ENCODE measurements at places on chromosomes 5 and 9.

DNA sequence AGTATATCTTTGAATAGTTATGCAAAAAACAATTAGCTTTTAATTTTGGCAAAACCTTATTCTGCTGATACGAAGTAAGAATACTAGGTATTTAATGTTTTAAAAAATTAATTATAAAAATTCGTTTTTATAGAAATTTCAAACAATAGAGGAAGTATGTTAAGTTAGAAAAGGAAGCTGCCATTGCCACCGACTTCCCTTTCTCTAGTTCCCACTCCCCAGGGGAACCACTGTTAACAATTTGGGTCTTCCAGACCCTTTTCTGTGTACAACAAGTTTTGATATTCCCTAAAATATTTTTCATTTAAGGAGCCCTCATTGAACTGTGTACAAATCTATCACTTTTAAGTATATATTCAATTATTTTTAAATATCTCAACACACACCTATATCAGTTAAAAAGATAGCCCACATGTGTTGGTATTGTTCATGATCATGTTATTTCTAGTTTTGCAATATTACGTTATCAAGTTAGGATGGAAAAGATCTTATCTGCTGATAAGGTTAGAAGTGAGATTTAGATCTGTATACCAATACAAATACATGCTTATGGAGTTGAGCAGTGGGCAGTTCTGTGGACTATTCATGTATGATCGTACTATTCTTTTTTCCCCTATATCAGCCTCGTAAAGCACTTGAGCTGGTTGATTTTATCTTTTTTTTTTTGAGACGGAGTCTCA is 25.9 kb downstream of the NDFIP1 start:
- DNase-seq = no peak

DNA sequence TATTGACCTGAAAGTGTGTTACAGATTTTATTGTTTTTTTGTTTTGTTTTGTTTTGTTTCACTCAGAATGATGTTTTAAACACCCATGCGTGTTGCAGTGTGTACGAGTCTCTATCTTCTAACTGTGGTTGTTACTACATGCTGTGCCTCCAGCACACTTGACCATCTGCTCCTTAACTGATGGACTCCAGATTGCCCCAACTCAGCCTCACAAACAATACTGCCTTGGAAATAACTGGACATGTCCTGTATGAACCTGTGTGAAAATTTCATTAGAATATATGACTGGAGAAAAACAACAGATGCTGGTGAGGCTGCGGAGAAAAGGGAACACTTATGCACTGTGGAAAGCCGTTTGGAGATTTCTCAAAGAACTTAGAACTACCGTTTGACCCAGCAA is 68.7 kb upstream of the HAND1 start:
- no peak for DNase-seq

DNA sequence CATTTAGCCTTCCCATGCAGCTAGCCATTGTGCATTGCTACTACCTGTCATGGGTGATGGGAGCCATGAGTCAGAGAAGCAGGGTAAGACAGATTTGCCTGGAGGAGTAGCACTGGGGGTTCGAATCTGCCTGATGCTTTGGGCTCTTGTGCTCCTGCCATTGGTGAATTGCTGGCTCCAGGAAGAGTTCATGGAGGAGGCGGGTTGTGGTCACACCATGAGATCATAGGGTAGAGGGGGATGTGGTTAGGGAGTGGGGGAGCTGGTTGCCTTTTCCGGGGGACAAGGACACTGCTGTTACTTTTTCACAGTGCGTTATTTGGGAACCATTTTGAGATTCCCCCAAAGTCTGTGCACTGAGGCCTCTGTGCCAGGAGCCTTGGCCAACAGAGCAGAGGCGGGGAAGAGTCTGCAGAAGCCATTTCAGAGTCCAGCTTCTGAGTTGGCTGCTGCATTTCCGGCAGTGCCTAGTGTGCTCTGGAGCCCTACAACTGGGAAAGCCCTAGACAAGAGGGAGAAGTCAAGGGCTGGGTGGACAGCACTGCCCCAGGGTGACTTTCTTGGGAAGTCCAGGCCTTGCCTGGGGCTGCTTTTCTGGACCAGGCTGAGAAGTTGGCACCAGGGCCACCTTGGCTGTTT is 6.2 kb downstream of the ANGPTL2 start:
- no peak for DNase-seq

DNA sequence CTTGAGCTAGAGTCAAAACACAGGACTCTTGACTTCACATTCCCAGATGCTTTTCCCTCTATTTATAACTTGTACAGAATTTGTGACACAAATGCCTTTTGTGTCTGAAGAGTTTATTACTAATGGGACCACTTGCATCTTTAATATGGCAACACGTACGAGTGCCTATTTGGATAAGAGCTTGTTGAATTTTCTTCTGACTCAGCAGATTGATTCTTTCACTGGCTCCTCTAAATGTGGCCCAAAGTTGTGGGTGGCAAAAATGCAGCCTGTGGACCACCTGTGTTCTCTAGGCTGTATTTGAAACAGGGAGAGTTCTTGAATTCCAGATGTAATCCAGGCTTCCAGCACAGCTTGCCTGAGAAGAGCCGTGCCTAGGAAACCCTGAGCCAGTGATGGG is 34.1 kb upstream of the ERCC6L2 start:
- no peak for DNase-seq

DNA sequence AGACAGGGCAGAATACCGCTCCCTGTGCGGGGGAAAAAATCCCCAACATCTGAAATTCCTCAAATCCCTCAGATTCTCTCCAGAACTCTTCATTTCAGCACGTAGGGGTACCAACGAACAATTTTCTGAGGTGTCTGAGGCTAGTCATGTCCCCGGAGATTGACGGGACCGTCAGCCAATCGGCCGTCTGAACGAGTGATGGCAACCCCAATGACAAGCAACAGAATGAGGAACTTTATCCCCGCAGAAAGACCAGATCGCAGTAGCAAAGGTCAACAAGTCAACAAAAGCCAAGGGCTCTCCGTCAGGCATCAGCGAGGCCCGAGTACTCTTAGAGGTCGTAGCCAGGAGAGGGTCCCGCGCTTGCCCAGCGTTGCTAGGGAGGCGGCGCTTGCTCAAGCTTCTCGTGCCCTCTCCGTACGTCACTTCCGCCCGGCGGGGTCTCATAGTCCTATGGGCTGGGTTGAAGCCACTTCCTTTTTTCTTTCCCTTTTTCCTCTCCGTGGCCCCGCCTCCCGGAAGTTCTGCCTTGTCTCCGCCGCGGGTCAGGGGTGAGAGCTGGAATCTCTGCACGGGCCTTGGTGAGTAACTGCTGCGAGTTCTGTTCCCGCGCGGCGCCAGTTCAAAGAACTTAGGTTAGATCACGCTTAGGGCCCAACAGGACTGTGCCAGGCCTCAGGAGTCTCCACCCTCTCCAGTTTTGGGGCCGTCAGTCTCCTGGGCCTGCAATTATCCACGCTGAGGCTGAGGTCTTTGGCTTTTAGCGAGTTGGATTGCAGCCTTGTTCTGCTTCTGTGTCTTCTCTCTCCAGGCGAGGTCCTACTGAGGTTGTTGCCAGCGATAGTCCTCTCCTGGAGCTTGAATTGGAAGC is at the start of gene RNF20:
Gene RNF20, plus strand, starts transcription at position 520 of the 871 bp plus-strand sequence. CDS start 1,571 bp downstream, outside the sequence.
- peak; percentile 99 for DNase-seq

GRCh38 chr9:15889555-15889954 is 336.7 kb downstream of the CCDC171 start:
- no peak for DNase-seq

GRCh38 chr5:168667301-168667840 is 88.2 kb upstream of the PANK3 start:
- no peak for DNase-seq

DNA sequence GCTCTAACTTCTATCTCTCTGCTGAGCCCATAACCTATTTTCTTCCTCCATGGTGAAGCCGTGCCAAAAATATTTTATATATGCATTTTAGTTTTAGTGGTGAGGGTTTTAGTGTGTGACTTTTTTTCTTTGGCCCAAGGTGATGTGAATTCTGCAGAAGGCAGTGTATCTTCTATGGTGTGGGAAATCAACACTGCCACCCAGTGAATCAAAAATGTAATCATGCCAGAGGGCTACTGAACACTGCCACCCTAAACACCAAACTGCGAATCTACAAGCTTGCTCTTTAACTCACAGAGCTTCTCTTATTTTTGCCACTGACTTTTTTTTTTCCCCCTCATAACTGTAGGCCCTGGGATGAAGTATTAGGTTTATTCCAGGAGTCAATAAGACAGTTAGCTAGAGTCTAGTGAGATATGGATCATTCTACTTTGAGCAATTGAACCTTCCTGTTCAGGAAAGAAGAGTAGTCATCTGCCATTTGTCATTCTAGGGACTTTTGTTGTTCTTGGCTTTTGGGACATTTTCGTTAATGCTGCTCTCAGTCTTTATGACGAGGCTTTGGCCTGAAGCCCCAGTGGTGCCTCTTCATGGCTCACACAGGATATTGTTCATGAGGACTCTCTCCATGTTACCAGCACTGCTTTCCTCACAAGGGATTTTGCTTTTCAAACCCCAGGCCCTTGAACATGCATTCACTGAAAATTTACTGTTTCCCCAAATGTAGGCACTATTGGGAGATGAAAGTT is 53.1 kb downstream of the C7 start:
- no peak for DNase-seq

GRCh38 chr9:115540091-115540490 is 422.1 kb upstream of the TNC start:
- DNase-seq = no peak

DNA sequence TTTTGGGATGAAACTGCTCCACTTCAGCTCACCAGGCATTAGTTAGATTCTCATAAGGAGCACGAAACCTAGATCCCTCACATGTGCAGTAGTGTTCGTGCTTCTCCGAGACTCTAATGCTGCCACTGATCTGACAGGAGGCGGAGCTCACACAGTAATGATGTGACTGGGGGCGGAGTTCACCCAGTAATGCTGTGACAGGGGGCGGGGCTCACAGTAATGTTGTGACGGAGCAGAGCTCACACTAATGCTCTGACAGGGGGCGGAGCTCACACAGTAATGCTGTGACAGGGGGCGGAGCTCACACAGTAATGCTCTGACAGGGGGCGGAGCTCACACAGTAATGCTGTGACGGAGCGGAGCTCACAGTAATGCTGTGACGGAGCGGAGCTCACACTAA is 27.1 kb upstream of the LRRC14B start:
- no peak for DNase-seq

DNA sequence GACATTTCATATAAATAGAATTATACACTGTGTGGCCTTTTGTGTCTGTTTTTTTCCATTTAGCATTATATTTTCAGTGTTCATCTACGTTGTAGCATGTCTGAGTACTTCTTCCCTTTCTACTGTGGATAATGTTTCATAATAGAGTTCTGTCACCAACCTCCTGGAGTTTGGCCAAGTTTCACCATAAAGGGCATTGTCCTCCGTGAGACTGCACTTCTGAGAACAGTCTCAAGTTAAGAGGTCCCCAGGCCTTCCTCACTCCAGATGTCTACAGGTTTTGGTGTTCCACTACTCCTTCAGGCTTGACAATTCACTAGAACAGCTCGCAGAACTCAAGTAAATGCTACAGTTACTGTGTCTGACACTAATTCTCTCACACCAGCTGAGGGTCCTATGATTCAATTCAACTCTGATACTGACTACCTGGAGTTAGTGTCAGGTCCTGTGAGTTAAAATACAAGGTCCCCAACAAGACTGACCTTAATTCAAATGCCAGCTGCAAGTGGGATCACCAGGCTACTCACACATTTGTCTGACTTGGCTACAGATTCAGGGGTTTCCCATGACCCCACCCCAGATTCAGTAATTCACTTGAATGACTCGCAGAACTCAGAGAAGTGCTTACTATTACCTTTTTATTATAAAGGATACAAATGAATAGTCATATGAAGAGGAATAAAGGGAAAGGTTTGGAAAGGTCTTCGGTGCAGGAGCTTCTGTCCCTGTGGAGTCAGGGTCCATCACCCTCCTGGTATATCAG is 31.1 kb downstream of the SLC35A4 start:
- DNase-seq = no peak

DNA sequence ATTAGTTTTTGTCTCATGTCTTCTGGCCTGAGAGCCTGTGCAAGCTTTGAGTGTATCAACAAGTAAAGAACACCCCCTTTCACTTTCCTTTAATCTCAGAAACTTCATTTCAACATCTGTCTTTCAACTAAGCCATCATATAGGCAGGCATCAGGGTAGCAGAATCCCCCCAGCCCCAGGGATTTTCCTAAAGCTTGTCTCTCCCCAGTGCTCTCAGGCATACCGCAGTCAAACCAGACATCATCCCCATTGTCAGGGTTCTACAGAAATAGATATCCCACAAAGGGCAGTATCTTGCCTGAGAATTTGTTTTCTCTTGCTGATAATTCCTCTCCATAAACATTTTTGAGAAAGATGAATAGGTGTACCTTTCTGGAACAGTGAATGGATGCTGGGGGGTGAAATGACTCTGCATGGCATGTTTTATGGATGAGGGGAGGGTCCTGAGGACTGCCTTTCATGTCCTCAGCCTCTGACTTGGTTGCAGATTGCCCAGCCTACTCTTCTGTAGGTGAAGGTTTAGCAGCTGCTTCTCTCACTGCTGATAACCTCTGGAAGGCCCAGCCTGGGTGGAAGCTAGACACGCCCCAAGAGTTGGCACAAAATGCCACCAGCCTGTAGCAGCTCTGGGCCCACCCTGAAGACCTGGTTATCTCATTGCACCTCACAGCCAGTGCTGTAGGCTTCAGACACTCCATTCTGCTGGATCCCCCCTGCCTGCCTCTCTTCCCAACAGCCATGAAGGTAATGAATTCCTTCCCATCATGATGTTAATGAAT is 20.5 kb upstream of the SHB start:
- no peak for DNase-seq

DNA sequence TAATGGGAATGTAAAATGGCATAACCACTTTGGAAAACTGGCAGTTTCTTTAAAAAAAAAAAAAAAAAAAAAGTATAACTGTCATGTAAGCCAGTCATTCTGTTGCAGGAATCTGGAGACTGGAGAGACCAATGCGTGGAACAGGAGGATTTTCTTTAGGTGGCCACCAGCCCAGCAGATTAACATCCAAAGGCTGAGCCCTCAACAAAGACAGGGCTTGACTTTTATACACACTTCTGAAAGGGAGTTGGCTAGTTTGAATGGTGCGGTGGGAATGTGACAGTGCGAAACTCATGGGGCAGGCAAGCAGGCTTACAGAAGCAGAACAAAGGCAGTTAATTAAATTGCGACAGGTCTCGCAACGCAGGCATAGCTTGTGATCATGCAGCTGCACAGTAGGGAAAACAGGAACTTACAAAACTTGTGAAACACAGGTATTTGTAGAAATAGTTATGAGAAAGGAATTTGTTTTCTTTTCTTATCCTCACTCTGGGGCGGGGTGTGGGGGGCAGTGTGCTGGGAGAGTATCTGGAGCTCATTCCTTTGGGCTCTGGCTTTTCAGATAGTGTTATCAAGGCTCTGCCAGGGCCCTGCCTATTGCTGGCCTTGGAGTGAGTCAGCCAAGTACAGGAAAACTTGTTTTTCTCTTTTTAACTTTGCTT is 12.0 kb downstream of the UIMC1 start:
- DNase-seq = no peak

DNA sequence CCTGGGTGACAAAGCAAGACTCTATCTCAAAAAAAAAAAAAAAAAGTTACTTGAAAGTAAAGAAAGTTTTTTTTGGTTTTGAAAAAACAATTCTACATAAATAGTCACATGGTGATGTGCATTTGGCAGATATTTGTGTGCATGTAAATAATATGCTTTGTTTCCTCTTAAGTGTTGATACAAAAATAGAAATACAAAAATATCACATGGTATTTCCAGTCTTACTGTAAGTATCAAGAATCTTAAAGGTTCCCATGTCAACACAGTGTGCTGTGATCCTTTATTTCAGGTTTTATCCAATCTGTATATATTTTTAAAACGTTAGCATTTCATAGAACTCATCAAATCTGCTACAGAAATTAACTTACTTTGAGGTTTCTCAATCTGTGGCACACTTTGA is 521.9 kb downstream of the TLE4 start:
- no peak for DNase-seq
